ENCODE measurements at places on chromosomes 6 and 20. TPM values are rescaled to one million over a fixed set of nuclear protein-coding genes. Genes with fewer than 3 reads are reported as not detected.

GMPR gene
- 7.7 TPM for polyA plus RNA-seq

NRN1 gene
- polyA plus RNA-seq, result 4.2 TPM

CYP39A1 gene
- polyA plus RNA-seq, result 1.6 TPM

TAP2 gene
- polyA plus RNA-seq, result 3.0 TPM

CRNKL1 gene
- 9.0 TPM for polyA plus RNA-seq

FAM209B gene
- 0.44 TPM for polyA plus RNA-seq

GSTA3 gene
- not detected for polyA plus RNA-seq

ECT2L gene
- not detected for polyA plus RNA-seq

TNF gene
- 2.6 TPM for polyA plus RNA-seq

TFAP2D gene
- not detected for polyA plus RNA-seq

BMP5 gene
- 2.1 TPM for polyA plus RNA-seq

ZNF343 gene
- 3.0 TPM for polyA plus RNA-seq

ZSCAN9 gene
- 1.8 TPM for polyA plus RNA-seq

GDAP1L1 gene
- 0.60 TPM for polyA plus RNA-seq

ERVFRD-1 gene
- 0.60 TPM for polyA plus RNA-seq

CCM2L gene
- polyA plus RNA-seq, result 1.2 TPM

GSTA1 gene
- polyA plus RNA-seq, result 0.10 TPM

BMP7 gene
- polyA plus RNA-seq, result 0.69 TPM

SRMS gene
- not detected for polyA plus RNA-seq

CLPSL1 gene
- polyA plus RNA-seq, result not detected

MRPL14 gene
- 109 TPM for polyA plus RNA-seq

GSTA2 gene
- not detected for polyA plus RNA-seq

CGA gene
- polyA plus RNA-seq, result not detected

SPAG4 gene
- polyA plus RNA-seq, result 4.2 TPM

SCUBE3 gene
- polyA plus RNA-seq, result 0.29 TPM

TJAP1 gene
- polyA plus RNA-seq, result 20.0 TPM

MDC1 gene
- 17.4 TPM for polyA plus RNA-seq

OTOR gene
- polyA plus RNA-seq, result not detected

GPLD1 gene
- 0.52 TPM for polyA plus RNA-seq

PRDM13 gene
- polyA plus RNA-seq, result not detected

PHACTR1 gene
- 7.4 TPM for polyA plus RNA-seq

EBF4 gene
- polyA plus RNA-seq, result 4.6 TPM

PSMB9 gene
- polyA plus RNA-seq, result 233 TPM

ENPP5 gene
- 1.7 TPM for polyA plus RNA-seq

LGSN gene
- polyA plus RNA-seq, result not detected

CST3 gene
- 409 TPM for polyA plus RNA-seq

CYP24A1 gene
- 0.26 TPM for polyA plus RNA-seq

CAP2 gene
- 3.0 TPM for polyA plus RNA-seq

NAPB gene
- 6.4 TPM for polyA plus RNA-seq

TUBB1 gene
- polyA plus RNA-seq, result 0.60 TPM

BPIFB1 gene
- polyA plus RNA-seq, result not detected

COX4I2 gene
- polyA plus RNA-seq, result not detected

ABHD16B gene
- polyA plus RNA-seq, result not detected

ULBP3 gene
- polyA plus RNA-seq, result not detected

Data from sigmoid colon (tissue), 7 donors.